ENCODE measurements at places on chromosomes 11 and 22. TPM values are rescaled to one million over a fixed set of nuclear protein-coding genes. Genes with fewer than 3 reads are reported as not detected.

The F2 gene
- total RNA-seq = not detected

The BACE1 gene
- 24.0 TPM for total RNA-seq

The SCGB1C1 gene
- not detected for total RNA-seq

The WT1 gene
- 66.9 TPM for total RNA-seq

The NLRP10 gene
- total RNA-seq = not detected

The PGAP2 gene
- 6.2 TPM for total RNA-seq

The OR9G1 gene
- not detected for total RNA-seq

The CHRDL2 gene
- total RNA-seq = 0.28 TPM

The CRYBA4 gene
- total RNA-seq = not detected

The SLC37A2 gene
- total RNA-seq = 15.6 TPM

The SSTR3 gene
- total RNA-seq = 0.28 TPM

The MMP27 gene
- total RNA-seq = not detected

The KCTD14 gene
- 4.1 TPM for total RNA-seq

The IGLL1 gene
- total RNA-seq = not detected

The C11orf71 gene
- 4.8 TPM for total RNA-seq

The INS gene
- not detected for total RNA-seq

The TTC38 gene
- total RNA-seq = 52.2 TPM

The GNAZ gene
- total RNA-seq = 8.6 TPM

The MMP1 gene
- not detected for total RNA-seq

The PVALB gene
- not detected for total RNA-seq

The MS4A15 gene
- not detected for total RNA-seq

The RTN4RL2 gene
- total RNA-seq = 0.74 TPM

The FLRT1 gene
- total RNA-seq = not detected

The OR10A6 gene
- not detected for total RNA-seq

The OR2AG2 gene
- not detected for total RNA-seq

The ANO9 gene
- total RNA-seq = 3.6 TPM

The PPFIBP2 gene
- total RNA-seq = 16.3 TPM

The XKR3 gene
- total RNA-seq = not detected

The KCNJ5 gene
- 1.5 TPM for total RNA-seq

The TSPAN18 gene
- 3.4 TPM for total RNA-seq

The HDAC10 gene
- 18.4 TPM for total RNA-seq

The OR8D2 gene
- not detected for total RNA-seq

The ZC3H12C gene
- total RNA-seq = 17.1 TPM

All from omental fat pad (tissue), 4 donors.